ENCODE measurements at places on chromosomes 6 and 20.
A peak's percentile ranks its signal among the peaks of the same experiment; 100 is the strongest.

DNA sequence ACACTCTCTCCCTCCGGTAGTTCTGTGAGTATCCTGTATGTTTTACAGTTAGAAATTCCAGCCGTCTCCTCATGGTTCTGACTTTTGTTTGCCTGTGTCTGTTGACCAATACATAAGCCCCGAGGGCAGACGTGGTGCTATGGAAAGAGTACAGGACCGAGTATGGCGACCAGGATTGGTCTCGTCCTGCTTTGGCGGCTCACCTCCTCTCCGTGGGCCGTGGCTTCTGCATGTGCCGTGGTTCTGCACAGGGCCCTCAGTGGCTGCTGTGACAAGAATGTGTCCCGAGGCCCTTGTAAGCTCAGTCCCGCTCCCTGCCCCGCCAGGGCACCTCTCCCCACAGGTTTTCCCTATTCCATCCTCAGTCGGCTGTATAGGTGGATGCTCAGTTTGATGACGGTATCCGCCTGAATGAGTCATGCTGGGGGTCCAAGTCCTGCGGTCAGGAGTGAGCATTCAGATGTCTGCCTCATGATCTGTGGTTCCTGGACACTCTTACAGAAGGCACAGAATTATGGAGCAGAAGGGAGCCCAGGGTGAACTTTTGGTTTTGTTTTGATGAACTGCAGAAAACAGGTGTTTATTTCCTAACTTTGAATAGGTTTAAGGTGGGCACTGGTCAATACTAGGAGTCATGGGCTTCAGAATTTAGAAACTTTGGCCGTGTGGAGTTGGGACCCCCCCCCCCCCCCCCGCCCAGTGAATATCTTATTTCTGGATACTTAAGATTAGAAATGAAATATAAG lies 1.2 kb downstream of the ARFGAP1 start:
- no peak for DNase-seq

DNA sequence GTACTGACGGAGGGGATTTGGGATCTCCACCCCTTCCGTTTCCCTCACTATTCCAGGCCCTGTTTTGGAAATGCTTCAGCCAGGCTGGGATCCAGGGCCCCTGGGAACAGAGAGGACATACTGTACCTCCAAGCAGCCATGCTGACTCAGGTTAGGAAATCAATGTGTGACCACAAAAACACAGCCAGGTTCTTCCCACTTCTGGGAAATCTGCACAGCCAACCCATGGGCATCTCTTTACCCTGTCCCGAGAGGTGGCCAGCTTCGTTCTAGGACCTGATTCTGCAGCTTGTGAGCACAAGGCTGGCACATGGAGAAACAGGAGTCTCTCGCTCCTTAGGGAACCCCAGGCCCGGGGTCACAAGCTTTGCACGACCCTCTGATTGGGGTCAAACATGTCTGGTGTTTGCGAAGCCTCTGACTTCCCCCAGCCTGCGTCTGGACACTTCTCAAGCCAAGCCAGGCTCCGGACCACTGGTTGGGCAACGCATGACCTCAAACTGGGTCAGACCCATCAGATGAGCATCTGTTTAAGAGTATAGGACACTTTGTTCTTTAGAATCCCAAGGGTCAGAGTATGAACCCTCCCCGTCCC lies 8.3 kb upstream of the TTPAL start:
- no peak for DNase-seq

- no peak for DNase-seq
Observed at GRCh38 chr20:49868964-49869363, 46.4 kb downstream of the SPATA2 start.

GRCh38 chr20:63036291-63036690 lies 29.5 kb upstream of the BHLHE23 start:
- DNase-seq = no peak

- no peak for DNase-seq
Observed at GRCh38 chr20:25148982-25149846, 46.3 kb upstream of the ENTPD6 start.

DNA sequence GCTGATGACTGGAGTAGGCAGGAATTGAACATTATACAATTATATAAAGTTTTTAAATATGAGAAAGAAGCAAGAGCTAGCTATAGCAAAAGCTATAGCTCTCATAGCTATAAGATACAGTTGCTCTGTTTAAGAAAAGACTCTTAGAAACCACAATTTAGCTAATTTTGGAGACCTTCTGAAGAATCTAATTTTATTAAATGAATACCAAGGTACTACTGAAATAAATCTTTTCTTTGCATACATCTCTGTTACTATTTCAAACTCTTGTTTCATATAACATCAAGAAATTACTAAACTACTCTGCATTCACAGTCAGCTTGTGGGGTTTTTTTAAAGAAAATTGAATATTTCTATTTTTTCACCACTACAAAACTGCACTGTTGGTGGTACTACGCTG lies 568.7 kb upstream of the MARCKS start:
- no peak for DNase-seq

DNA sequence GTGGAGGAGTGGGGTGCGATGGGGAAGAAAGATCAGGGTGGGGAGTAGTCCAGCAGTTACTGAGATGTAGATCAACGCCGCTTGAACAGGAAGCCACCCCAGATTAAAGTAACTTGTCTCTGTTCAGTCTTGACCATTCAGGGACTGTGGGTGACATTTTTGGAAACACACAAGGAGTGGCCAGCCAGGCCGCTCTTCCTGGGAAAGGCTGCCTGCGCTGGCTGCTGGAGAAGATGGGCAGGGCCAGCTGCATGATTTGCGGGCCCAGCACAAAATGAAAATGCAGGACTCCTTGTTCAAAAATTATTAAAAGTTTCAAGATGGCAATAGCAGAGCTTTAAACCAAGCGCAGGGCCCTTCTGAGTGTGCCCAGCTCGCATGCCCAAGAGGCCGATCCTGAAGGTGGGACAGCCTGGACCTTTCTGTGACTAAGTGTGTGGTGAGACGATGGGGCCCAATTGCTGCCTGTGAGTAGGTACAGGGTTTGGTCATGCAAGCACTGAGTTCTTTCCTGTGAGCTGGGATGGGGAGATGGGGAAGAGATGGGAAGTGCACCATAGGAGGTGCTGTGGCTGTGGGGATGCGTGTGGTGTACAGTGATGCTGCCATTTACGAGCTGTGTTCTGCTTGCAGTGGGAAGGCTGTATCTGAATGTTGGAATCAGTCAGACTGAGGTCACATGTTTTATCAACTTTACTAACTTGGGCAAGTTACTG lies 51.3 kb downstream of the DAAM2 start:
- no peak for DNase-seq

DNA sequence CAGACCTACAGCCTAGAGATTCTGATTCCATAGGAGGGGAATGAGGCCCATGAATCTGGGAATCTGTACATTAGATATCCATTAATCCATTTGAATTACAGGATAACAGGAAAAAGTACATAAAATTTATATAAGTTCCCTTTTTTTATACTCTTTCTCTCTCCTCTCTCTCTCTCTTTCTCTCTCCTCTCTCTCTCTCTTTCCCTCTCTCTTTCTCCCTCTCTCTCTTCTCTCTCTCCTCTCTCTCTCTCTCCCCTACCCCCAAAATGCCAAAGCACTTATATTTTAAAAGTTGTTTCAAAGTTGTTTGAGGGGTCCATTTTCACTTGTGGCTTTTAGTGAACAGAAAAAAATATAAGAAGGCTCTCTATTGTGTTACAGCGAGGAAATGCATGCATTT lies 15.1 kb downstream of the TSHZ2 start:
- no peak for DNase-seq

DNA sequence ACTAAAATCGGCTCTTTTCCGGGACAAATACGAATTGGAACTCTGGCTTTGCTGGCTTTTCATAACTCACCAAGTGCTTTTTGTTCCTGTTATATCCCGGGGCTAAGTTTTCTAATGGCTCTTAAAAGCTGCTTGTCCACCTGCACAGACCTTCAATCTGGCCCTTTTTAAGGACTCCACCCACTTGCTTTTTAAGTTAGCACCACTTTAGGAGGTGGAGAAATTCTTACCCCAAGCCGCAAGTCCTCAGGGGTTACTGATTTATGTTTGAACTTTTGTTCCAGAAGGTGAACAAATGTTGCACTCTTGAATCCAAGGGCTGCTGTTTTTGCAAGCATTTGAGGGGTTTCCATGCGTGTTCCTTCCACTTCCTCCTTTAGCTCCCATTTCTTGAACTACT lies 37.8 kb downstream of the FAM184A start:
- no peak for DNase-seq

- DNase-seq = no peak
Observed at GRCh38 chr20:17282501-17282900, 55.7 kb downstream of the PCSK2 start.

GRCh38 chr6:22972771-22973170 lies 403.4 kb downstream of the HDGFL1 start:
- DNase-seq = no peak

DNA sequence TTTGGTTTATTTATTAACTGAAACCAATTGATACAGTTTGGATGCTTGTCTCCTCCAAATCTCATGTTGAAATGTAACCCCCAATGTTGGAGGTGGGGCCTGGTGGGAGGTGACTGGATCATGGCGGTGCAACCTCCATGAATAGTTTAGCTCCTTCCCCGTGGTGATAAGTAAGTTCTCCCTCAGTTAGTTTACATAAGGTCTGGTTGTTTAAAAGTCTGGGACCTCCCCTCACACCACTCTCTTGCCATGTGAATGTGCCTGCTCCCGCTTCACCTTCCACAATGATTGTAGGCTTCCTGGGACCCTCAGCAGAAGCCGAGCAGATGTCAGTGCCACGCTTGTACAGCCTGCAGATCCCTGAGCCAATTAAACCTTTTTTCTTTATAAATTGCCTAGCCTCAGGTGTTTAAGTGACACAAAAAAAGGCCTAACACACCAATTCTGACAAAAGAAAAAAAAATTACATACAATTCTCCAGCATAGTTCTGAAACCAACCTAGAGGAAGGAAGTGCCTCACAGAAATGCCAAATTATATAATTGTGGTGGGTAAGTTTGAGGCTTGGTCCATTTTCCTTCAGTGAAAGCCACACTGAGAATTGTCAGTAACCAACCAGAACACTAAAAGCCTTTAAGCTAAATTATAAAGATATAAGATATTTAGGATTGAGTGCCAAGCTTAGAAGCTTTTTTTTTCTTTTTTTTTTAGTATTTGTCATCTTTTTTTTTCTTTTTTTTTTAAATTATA lies 15.0 kb downstream of the MAP7 start:
- no peak for DNase-seq

- no peak for DNase-seq
Observed at GRCh38 chr6:152154559-152155356, 347.3 kb downstream of the ESR1 start.

DNA sequence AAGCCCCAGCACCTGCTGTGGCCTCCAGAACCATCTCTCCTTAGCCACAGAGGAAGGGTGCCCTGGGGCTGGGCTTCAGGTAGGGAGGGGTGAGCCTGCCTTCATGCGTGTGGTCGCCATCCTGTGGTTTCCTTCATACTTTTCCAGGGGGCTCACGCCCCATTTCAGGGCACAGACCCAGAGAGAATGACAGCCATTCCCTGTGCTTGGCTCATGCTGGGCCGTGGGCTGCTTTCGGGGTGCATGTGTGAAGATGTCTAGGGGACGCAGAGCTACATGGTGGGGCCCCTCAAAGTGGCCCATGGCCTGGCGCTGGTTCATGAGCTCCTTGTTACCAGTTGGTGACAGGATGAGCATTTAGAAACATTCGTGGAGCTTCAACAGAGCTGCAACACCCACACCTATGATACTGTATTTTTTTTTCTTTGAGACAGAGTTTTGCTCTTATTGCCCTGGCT lies 190.3 kb upstream of the SLC24A3 start:
- DNase-seq = no peak

GRCh38 chr6:14664112-14664601 lies 546.6 kb downstream of the CD83 start:
- DNase-seq = no peak

GRCh38 chr6:11793277-11793676 lies 14.7 kb upstream of the ADTRP start:
- no peak for DNase-seq

DNA sequence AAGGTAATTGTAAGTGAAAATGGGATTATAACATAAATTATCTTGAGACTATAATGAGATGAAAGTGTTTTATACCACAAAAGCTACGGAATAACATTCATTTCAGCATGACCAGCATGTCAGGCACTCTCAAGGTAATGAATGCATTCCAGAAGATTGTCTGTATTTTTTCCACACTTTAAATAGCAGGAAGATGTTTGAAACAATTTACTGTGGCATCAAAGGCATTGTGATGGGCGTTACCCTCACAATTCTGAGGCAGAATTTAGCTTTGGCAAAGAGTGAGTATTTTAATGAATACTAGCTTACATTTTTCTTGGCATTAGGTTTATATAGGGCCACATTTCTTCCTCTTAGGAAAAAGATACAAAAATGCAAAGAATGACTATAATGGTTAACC lies 627.2 kb downstream of the BCKDHB start:
- DNase-seq = no peak

DNA sequence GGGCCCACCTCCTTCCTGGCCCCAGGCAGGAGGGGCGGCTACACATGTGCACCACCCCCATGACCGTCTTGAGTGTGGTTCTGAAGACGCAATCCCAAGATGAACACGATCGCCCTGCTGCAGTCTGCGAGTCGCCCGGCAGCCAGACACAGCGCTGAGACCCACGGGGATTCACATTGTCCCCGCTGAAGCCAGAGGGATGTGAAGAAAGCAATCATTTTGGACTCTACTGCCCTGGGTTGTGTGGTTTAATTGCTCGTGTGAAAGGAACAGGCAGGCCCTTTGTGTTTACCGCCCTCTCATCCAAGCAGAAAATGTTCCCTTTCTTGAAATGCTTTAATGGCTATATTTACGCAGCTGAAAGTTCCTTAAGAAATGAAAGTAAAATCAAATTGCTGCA lies 279.5 kb downstream of the TAF4 start:
- no peak for DNase-seq

DNA sequence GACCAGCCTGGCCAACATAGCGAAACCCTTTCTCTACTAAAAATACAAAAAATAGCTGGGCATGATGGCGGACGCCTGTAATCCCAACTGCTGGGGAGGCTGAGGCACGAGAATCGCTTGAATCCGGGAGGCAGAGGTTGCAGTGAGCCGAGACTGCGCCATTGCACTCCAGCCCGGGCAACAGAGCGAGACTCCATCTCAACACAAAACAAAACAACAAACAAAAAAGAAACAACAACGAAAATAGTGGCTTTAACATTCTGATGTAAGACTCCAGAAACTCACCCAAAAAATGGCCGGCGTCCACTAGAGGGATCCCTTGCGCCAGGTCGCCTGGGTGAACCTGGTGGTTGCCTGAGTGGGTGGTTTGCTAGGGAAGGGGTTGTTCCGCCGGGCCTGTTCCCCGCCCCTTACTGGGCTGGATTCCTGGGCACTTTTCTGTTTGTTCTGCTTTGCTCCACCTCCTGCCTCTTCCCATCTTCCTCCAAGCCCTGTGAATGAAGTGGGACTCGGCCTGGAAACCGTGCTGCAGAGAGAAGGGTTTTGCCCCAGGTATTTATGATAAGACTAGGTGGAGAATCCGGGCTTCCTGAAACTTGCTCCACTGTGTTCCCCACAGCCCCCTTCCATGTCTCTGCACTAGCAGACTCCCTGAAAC lies 1.5 kb downstream of the PABPC1L start:
- DNase-seq = no peak

GRCh38 chr20:51019656-51020592 lies 3.0 kb downstream of the KCNG1 start:
- no peak for DNase-seq

- no peak for DNase-seq
Observed at GRCh38 chr20:45306431-45306982, at the start of gene RBPJL. Gene RBPJL, plus strand, starts transcription at chr20:45306840. Its CDS starts 83 bp downstream, at chr20:45306923.

- DNase-seq = peak; percentile 39
Observed at GRCh38 chr20:31666258-31667042, 28.7 kb downstream of the COX4I2 start.

- DNase-seq = no peak
Observed at GRCh38 chr6:157226026-157226625, 97.2 kb downstream of the TMEM242 start.
